ENCODE measurements at places on chromosomes 5 and 9.
A peak's percentile ranks its signal among the peaks of the same experiment; 100 is the strongest.

DNA sequence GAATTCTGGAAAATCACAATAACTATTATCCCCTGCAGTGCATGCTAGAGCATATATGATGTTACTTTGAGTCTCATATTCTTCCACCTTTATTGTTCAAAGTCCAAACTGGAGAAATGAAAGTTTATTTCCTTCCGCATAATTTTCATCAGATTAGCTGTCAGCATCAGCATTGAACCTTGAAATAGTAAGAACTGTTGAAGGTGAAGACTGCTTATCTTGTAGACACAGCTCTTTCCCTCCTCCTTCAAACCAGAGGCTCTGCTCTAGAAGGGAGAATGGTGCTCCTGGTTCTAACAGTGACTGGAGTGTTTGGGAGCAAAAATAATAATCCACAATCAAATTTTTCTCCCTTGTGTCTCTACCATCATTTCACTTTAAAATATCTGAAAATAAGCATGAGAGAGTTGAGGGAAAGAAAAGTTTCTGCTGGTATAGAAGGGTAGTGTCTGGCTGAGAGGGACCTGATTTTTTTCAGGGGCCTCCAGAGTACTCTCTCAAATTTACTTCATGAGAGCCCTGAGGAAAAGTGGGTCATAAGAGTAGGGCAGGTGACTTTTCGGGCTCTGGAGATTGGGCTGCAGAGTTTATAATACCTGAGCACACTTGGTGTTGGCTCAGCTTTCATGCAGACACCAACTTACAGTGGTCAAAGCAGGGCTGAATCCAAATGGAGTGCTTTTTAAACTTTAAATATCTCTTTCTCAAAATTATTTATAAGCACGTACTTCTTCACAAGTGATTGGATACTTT is 170.4 kb downstream of the ZDHHC21 start:
- DNase-seq = no peak

- no peak for DNase-seq
Measured at GRCh38 chr9:137268538-137269201, 8.9 kb upstream of the TOR4A start.

DNA sequence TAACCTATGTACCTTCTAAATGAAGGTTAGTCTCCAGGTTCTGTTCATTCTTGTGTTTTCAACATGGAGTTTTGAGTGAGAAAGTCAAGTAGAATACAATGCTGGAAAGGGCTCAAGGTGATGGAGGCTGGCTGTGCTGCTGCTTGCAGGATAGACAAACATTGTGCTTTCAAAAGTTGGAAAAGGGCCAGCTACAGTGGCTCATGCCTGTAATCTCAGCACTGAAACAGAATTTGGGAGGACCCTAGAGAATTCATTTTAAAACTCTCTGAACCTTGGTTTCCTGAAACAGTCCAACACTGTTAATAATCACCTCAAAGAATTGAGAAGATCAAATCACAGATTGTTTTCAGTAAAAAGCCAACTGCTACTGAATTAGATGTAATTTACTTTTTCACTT is 15.4 kb upstream of the IARS1 start:
- no peak for DNase-seq

GRCh38 chr9:80127920-80128319 is 556.2 kb downstream of the TLE4 start:
- DNase-seq = no peak

GRCh38 chr9:134195558-134195957 is 31.2 kb upstream of the RNU6ATAC start:
- no peak for DNase-seq

GRCh38 chr9:14932231-14932630 is 22.0 kb upstream of the FREM1 start:
- DNase-seq = no peak

- DNase-seq = no peak
Measured at GRCh38 chr5:149682532-149683075, 47.5 kb upstream of the PPARGC1B start.

GRCh38 chr5:16521521-16522483 is 56.2 kb upstream of the ZNF622 start:
- no peak for DNase-seq

DNA sequence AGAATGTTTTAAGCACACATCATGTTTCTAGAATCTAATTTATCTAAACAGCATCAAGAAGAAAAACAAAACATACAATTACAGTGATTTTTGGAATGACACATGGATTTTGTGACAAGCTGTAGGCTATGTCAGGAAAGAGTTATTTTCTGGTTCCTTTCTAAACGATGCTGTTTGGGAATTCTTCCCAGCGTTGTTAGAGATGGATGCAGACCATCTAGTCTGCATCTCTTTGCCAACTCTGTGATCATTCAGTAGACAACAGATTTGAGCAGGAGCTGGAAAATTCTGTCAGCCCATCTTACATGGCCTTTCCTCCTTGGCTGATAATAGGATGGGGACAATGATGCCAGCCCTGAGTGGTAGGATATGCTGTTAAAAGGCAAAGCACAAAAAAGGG is 295.7 kb upstream of the TRPC7 start:
- DNase-seq = no peak

DNA sequence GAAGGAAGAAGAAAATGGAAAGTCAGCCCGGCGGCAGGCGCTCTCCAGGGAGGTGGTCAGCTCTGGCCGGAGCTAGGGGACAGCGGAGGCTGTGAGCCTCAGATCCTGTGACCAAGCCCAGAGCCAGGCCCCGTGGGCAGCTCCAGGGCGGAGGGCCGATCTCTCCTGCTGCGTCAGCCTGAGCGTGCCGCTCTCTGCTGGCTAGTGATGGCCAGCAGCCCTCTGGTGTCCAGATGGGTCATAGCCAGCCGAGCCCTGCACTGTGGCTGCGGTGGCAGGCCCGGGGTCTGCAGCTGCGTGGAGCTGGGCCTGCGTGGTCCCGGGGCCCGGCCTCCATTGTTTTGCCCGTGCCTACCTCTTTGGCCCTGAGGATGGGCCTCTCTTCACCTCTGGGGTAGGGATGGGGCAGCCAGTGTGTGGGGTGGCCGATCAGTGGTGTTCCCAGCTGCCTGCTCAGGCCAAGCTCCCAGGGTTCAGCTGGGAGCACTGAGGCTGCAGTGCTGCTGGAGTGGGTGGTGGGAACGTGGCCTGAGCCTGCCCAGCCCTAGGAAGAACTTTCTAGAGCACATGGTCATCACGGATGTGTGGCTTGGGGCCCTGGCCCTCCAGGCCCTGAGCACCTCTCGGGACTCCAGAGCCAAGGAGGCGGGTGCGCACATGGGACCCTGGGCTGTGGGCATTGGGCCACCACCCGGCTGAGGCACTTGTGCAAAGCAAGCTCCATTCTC is 17.1 kb upstream of the NRARP start:
- DNase-seq = no peak

DNA sequence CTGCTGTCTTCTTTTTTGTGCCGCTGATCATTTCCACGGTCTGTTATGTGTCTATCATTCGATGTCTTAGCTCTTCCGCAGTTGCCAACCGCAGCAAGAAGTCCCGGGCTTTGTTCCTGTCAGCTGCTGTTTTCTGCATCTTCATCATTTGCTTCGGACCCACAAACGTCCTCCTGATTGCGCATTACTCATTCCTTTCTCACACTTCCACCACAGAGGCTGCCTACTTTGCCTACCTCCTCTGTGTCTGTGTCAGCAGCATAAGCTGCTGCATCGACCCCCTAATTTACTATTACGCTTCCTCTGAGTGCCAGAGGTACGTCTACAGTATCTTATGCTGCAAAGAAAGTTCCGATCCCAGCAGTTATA is 17.1 kb downstream of the F2R start:
- DNase-seq = no peak

DNA sequence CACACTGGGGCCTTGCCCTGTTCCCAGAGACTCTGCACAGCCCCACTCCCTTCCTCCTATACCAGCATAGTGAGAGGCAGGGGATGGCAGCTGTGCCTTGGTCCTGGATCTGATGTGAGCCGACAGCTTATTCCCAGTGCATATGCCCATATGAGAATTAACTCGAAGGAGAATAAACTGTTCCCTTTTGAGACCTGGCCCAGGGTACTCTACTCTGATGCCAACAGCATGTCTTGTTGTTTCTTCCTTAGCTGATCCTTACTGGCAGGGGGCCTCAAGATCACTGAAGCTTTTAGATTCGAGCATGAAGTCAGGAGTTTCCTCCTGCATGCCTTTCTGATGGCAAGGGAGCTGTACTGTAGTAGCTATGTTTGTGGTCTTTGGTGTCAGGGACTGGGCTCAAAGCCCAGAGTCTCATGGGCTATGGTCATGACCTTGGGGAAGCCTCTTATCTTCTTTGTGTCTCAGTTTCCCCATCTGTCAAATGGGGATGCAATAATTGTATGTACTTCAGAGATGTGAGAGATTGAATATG is 57.1 kb downstream of the DOCK2 start:
- DNase-seq = no peak

GRCh38 chr5:140039561-140039960 is 3.5 kb downstream of the NRG2 start:
- DNase-seq = no peak

DNA sequence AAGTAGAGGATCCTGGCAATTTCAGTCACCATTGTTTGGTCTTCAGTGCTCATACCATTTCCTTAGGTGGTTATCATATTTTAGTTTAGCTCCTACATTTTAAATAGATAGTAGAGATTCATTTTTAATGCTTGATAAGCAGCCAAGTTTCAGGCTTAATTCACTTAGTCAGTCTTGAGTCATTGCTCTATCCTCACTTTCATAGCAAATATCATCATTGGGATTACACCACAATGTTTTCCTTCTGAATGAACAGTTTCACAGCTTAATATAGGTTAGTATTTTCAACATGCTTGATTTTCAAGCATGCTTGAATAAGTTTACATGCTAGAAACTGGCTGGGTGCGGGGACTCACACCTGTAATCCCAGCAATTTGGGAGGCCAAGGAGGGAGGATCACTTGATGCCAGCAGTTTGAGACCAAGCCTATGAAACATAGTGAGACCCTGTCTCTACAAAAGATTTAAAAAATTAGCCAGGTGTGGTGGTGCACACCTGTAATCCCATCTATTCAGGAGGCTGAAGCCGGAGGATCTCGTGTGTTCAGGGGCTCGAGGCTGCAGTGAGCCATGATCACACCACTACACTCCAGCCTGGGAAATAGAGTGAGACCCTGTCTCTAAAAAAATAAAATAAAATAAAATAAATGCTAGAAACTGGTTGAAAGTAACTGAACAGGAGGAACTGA is 339.9 kb downstream of the ADGRV1 start:
- DNase-seq = no peak

GRCh38 chr9:88370346-88370745 is 17.9 kb upstream of the SPIN1 start:
- DNase-seq = no peak

- no peak for DNase-seq
Measured at GRCh38 chr9:32574858-32575257, 1.9 kb upstream of the NDUFB6 start.

GRCh38 chr9:137056739-137057415 is 3.0 kb upstream of the ENTPD2 start:
- no peak for DNase-seq

DNA sequence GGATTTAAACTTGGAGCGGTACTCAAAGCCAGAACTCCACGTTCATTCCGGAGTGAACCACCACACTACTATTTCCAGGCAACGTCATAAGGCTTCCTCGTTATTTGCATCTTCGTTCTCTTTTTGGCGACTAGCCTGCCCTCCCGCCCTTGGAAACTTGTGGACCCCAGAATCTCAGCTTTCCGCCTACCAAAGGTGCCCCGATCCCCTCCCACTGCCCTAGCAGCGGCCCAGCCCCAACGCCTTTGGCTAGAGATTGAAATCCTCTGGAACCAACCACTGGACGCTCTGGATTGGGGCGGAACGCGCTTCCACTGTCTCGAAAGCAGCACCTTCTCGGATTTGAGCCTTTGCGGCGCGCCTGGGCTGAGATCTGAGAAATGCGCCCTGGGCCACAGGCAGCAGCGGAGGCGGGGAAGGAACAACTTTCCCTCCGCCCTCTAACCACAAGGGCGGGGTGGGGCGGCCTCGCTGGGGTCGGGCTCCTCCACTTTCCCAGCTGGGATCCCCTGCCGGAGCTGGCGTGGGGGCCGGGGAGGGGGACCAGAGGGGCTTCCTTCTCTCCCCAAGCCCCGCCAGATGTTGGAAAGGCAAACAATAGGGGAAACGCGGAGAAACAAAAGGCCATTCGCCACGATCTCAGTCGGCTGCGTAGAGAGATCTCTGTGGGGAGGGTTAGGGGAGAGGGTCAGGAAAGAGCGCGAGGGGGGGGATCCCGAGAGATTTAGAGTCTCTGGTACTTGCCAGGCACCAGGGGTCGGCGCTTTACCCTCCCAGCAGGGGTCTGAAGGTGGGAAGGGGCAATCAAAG is 1.3 kb downstream of the MOB3B start:
- DNase-seq = peak; percentile 65

- no peak for DNase-seq
Measured at GRCh38 chr9:121862371-121863332, 211.2 kb downstream of the DAB2IP start.

DNA sequence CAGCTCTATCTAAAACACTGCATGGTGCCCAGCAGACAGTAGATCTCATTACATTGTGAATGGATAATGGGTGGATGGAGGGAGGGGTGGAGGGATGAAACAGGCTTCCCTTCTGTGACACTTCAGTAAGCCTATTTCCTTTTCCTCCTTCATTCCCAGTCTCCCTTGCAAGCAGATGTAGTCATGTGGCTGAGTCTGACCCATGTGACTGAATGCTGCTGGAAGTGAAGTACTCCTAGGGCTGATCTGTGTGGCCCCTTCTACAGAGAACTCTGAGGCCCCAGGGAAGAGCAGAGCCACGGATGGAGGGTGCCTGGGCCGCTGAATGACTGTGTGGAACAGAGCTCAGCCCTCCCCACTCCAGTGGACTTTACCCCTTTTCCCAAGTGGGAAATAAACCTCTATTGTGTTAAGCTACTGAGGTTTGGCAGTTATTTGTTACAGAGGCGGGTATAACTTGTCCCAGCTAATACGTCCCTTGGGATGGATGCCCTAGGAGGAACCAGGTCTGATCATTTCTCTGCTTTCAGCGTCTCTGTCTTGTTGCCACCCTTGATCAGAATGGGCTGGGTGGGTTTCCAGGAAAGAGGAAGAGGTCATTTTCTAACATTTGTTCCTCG is 176.1 kb upstream of the MVB12B start:
- no peak for DNase-seq

GRCh38 chr9:136620441-136621018 is 42.2 kb upstream of the EGFL7 start:
- no peak for DNase-seq

Measured in muscle of arm (tissue), 14 donors.